Brain (organoid and tissue), 16 donors: ENCODE measurements at places on chromosomes 7 and 10.

GRCh38 chr7:68321776-68322496, 1276.3 kb upstream of the AUTS2 start:
- DNase-seq = no peak

DNA sequence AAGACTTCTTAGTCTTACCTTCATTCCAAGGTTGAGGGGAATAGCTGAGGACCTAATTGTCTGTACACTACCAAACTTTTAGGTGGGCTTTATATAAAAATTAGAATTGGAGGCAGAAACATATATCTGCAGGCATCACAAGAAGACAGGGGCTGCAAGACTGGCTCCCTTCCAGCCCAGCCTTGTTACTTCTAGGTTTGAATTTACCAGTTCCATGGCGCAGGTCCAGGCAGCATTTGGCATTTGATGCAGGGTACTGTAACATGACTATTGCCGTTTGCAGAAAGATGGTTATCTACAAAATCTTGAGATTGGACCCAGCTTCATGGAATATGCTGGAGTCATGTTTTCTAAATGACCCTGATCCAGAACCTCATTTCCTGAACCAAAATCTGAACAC, 105.4 kb upstream of the RHOBTB1 start:
- DNase-seq = no peak

DNA sequence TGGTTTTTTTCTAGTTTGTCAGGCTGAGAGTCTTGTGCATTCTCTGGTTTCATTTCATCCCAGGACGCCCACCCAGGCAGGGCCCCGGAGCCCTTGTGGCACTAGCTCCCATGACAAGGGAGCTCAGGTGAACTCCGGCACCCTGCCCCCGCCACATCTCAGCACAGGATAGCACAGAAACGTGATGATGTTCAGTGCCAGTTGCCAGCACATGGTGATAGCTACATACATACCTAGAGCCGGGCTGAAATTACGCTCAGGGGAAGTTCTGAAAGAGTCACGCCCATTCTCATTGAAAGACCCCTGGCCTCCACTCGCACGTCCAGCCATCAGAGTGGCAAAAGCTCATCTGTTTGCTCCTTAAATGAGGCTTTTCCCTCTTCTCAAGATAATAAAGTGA, 273.7 kb downstream of the PTPRN2 start:
- no peak for DNase-seq

- DNase-seq = peak; percentile 29
Observed at GRCh38 chr7:6166443-6166891, 106.0 kb downstream of the CYTH3 start.

- peak; percentile 93 for DNase-seq
Observed at GRCh38 chr7:137592232-137592896, 248.8 kb upstream of the PTN start.

GRCh38 chr7:2166625-2167280, 66.0 kb downstream of the MAD1L1 start:
- no peak for DNase-seq

GRCh38 chr10:48404646-48405045, 98.2 kb downstream of the MAPK8 start:
- DNase-seq = peak; percentile 48

DNA sequence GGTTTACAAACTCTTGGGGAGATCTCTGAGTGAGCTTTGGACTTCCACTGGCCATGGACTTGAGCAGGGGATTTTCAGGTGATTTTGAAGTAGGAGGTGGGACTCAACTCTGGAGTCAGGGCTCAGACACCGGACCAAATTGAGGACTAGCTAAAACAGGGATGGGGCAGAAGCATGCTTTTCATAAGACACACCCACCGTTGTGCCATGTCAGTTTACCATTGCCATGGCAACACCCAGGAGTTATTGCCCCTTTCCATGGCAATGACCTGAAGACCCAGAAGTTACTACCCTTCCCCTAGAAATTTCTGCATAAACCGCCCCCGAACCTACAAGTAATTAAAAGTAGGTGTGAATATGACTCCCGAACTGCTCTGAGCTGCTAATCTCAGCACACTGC, 320.7 kb downstream of the GRID1 start:
- no peak for DNase-seq

- DNase-seq = no peak
Observed at GRCh38 chr10:86062198-86062550, 304.4 kb downstream of the GRID1 start.

DNA sequence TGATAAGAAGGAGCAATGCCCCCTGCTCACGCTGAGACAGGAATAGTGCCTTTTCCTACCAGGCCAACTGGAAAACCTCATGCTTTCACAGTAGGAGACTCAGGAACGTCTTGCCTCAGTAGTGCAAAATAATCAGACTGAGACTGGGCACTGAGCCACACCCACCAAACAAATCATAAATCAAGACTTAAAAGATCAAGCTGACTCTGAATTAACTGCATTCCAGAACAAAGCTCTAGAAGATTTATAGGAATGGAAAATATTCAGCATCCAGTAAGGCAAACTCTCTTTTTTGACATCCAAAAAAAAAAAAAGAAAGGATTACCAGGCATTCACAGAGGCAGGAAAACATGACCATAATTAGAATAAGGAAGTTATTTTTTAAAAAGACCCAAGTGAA, 30.5 kb upstream of the SLC18A3 start:
- no peak for DNase-seq

DNA sequence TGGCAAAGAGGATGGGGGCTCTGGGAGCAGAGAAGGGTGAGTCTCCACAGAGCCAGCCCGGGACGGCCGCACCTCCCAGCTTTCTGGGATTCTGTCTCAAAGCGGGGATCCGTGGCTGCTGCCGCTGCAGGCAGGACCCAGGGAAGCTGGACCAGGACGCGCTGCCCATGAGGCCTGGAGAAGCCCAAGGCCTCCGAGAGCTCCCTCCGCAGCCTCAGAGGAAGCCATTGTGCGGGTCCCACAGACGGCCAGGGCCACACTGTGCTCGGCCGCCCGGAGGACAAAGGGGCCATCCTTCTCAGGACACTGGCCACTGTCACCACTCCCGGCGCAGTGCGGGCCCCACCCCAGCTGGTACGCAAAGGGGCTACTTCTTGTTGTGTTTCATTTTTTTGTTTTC, 79.3 kb upstream of the PDGFA start:
- no peak for DNase-seq

- no peak for DNase-seq
Observed at GRCh38 chr7:116984511-116984910, 31.2 kb downstream of the ST7 start.

DNA sequence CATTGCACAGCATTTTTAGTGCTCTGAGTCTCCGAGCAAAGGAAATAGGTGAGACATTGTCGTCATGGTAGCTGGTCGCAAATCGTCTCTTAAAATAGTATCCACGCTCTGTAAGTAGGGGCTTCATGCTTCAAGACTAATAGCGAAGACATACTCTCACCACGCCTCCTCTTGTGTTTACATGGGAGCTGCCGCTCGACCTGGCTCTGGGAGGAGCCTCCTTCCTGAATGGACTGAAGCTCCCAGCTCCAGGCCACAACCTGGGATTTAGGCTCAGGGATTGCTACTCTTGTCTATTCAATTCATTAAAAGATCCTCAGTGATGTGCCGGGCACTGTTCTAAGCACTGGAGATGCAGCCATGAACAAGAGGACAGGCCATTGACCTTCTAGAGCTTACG, 196.1 kb upstream of the GALNT17 start:
- no peak for DNase-seq

DNA sequence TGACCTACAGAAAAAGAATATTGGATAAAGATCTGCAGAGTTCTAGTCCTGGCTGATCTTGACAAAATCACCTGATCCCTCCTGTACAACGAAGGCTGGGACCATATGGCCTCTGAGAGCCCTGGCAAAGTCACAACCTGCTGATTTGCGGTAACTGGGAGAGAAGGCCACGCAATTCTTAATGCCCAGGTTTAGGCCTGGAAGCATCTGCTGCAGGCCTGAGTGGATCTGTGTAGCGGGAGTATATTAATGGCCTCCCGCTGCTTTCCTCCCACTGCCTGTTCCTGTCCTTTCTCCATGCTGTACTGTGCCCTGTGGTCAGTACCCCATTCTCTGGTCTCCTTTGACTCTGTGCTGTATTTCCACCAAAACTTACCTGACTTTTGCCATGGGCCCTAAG, 24.2 kb downstream of the AKR1B1 start:
- no peak for DNase-seq

DNA sequence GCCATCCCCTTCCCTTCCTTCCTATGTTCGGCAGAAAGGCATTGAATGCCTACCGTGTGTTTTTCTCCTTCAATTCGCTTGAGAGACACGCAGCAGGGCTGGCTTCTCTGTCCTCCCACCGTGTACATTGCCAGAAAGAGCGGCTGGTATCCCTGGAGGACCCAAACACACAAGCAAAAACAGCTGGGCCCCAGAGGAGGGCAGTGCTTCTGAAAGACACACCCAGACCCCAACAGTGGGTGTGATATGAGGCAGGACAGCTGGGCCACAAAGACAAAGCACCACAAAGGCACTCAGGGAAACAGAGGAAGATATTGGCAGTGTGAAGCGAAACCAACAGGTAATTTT, 133.1 kb upstream of the SH2B2 start:
- DNase-seq = no peak

GRCh38 chr7:2687338-2687869, 598 bp upstream of the AMZ1 start:
- DNase-seq = no peak

DNA sequence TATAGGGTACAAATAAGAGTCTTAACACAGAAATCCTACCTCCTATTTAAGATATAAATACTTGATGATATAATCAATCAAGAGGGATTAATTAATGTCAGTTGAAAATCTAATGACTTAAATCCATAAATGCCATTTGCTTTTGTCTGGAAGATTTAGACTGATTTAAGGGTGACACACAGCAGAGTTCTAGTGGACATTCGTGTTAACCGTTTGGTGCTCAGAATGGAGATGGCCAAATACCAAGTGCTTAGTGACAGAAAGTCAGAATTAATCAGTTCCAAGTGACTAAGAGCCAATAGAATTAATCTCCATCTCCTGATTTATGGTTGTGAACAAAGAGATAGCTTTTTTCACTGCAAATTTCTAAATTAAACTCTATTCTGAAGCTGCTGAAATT, 36.2 kb downstream of the NAMPT start:
- no peak for DNase-seq
